Body of pancreas (tissue), 4 donors: ENCODE measurements at places on chromosomes 13 and 19. TPM values are rescaled to one million over a fixed set of nuclear protein-coding genes. Genes with fewer than 3 reads are reported as not detected.

DNA sequence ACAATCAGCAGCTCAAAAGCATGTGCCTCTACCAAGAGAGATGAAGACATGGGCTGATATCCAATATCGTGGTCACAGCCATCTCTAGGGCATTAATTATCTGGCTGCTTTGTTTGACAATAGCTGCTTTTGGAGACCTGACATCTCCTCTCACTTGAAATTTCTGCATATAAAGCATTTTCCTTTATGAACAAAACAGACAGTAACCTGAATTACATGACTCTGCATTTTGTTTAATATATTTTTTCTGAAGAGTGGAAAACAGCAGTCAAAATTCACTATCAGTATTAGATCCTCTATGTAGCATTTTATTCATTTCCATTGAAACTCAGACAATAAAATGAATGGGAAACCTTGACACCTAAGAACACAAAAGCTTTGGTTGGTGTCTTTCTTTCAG lies 42.4 kb upstream of the ESD start:
- DNase-seq = no peak

DNA sequence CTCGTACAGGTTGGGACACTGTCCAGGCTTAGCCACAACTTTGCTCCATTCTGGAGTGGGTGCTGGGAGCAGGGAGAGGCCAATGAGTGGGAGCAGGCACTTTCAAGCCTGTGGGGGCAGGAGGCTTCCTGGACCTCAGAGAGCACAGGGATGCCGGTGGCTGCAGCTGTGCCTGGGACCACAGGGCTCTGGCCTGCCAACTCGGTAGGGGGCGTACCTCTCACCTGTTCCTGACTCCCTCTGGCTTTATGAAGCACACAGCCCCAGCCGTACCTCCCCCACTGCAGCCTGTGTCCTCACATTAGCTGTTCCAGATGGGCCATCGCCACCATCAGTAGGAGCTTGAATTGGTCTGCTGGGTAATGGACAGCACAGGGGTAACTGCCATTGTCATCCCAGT lies 278.7 kb upstream of the KLHL1 start:
- no peak for DNase-seq

CBY2 gene
- not detected for total RNA-seq

GRCh38 chr13:40963927-40964326 lies 55.2 kb downstream of the ELF1 start:
- no peak for DNase-seq

DNA sequence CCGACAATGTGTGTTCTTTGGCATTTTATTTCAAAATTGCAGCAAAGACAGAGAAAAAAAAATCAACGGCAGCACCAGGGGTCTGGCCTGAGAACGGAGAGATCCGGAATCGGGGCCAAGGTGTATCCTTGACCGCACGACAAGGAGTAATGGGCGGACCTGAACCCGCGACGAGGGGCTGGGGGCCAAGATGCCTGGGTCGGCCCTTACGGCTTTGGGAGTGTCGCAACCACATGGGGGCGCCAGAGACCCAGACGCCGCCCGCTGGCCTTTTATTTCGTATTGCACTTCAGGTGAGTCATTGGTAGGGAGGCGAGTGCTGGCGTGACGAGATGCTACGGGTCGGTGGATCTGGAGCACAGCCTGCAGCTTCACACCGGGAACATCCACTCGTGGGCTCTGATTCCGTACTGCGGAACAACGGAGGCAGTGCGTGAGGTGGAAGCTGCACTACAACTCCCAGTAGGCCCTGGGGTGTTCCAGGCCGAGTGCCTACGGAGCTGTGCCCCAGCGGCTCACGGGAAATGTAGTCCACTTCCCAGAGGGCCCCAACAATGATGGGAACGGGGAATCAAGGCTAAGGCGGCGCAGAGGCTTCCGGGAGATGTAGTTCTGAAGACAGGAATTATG lies 15.7 kb downstream of the BCAT2 start:
- peak; percentile 96 for DNase-seq

GRCh38 chr13:85405316-85405897 lies 393.8 kb downstream of the SLITRK6 start:
- DNase-seq = no peak

DNA sequence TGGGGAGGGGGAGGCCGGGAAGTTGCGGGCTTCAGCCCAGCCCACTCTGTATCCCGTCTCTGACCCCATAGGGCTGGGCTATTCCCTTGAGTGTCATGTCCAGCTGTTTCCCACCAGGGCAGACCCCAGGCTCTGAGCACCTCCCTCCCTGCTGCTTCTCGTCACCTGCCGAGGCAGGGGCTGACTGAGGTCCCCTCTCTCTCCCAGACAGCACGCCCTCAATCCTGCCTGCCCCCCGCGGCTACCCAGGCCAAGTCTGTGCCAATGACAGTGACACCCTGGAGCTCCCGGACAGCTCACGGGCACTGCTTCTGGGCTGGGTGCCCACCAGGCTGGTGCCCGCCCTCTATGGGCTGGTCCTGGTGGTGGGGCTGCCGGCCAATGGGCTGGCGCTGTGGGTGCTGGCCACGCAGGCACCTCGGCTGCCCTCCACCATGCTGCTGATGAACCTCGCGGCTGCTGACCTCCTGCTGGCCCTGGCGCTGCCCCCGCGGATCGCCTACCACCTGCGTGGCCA lies 625 bp downstream of the F2RL3 start:
- DNase-seq = no peak

DNA sequence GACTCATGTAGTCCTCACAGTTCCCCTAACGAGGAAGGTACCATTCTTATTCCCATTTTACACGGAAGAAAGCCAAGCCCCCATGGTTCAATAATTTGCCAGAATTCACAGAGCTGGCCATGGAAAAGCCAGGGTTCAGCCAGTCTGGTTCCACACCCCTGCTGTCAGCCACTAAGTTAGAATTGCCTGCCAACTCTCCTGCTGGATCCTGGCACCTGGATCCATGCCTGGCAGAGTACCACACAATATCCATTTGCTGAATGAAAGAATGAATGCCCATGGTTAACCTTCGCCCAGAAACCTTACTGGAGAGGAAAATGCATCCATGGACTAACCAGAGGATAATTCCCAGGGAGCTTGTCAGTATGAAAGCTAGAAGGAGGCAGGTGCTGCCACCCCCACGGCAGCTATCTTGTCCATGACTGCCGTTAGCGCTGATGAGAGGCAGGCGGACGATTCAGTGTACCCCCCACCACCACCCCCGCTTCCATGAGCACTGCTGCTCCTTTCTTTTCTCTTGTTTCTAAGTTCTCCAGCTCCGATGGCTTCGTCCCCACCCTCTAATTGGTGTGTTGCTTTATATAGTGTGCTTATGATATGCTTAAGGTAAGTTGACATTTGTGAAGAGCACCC lies 114.5 kb downstream of the SLC7A1 start:
- DNase-seq = no peak

DNA sequence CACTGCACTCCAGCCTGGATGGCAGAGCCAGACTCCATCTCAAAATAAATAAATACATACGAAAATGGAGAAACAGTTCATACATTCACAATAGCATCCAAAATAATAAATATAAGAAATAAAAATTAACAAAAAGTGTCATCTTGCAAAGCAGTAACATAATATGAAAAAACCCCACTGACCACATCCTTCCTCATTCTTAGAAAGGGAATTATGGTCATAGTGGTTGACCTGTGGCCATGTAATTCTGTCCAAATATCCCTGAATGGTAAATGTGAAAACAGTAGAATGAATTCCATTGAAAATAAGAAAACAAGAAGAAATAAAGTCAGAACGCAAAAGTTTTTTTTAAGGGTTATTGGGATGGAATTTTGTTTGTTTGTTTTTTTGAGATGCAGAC lies 7.0 kb upstream of the CDC42EP5 start:
- no peak for DNase-seq
